ENCODE measurements at places on chromosomes 12 and 14.

GRCh38 chr12:19165451-19165850 lies 35.9 kb downstream of the PLEKHA5 start:
- no peak for DNase-seq

- DNase-seq: no peak
Observed at GRCh38 chr14:88234442-88234841, 88.6 kb downstream of the KCNK10 start.

GRCh38 chr12:119770146-119770545 lies 102.2 kb downstream of the PRKAB1 start:
- DNase-seq: no peak

- no peak for DNase-seq
Observed at GRCh38 chr14:99539491-99539890, 58.3 kb downstream of the CCNK start.

DNA sequence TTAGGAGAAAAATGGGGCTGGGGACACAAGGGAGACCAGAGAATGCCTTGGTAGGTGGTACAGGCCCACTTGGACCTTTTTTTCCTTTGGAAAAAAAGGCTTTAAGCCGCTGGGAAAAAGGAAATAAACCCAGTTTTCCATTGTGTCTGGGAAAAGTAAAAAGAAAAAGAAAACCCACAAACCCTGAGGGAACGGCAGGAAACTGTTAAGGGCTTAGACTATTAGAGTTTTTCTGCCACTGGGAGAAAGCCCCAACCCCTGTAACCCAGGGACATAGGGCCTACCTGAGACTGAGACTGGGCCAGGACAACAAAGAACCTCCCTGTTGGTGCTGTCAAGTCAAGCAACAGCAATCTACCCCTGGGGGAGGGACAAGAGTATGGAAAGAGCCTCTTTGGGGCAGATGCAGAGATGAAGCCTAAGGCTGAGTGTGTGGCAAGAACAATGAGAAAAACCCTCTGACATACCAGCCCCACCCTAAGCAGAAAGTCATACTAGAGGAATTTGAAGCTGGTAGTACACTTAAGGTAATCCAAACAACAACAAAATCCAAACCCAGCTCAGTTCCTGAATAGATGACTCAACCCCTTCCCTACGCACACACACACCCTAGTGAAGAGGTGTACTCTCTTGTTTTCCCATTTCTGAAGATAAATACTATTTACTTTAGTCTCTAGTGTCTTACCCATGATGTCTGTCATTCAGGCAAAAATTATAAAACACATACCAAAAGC lies 22.8 kb downstream of the ATF1 start:
- no peak for DNase-seq

DNA sequence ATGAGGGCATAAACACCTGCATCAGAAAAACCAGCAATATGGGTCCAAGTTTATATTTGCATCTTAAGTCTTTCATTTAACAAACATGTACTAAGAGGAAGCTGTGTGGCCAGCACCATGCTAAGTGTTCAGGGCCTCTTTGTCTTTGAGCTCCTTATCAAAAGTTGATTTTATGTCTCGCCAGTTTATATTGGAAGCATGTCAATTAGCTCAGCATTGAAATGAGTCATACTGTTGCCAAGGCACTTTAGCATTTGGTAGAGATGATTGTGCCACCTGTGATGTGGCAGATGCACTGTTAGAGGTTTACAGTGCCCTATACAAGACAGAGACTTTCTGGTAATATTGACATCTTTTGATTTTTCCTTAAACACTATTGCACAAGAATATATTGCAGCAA lies 68.5 kb downstream of the BHLHE41 start:
- DNase-seq: no peak

DNA sequence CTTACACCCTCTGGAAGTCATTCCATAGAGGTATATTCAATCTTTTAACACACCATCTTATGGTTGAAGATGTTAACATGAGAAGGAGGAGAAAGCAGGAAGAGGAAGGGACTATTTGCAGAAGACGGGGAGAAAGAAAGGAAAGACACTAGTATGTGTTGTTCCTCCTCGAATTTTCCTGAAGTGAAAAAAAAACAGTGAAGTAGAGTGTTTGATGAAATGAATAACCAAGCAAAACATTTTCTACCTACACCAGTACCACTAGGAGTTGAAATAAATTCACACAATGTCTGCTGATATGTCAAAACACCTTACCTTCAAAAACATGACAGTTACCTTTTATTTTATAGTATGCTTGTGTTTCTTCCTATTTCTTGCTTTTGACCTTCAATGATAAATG lies 1.4 kb upstream of the CNOT2 start:
- DNase-seq: no peak

- no peak for DNase-seq
Observed at GRCh38 chr12:69338120-69338859, 9.9 kb upstream of the LYZ start.

- DNase-seq: no peak
Observed at GRCh38 chr12:99024870-99025269, 379.8 kb downstream of the APAF1 start.

- DNase-seq: no peak
Observed at GRCh38 chr12:54412786-54413185, 6.3 kb downstream of the ITGA5 start.

DNA sequence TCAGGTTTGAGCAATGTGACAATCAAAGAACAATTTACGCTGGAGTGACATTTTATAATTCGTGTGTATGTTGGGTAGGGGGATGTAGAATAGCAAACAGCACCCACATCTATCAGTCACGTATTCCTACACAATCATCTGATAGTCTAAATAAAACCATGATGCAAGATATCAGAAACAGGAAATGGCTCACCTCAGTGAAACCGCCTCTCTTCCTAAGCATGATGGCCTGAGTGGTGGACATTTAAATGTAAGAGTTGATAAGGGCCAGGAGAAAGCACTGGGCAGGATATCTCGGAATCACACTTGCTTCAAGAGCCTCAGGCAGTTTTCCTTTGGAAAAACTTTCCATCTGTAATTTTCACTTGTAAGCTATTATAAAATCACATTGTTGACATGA lies 128.2 kb downstream of the GRIP1 start:
- no peak for DNase-seq

DNA sequence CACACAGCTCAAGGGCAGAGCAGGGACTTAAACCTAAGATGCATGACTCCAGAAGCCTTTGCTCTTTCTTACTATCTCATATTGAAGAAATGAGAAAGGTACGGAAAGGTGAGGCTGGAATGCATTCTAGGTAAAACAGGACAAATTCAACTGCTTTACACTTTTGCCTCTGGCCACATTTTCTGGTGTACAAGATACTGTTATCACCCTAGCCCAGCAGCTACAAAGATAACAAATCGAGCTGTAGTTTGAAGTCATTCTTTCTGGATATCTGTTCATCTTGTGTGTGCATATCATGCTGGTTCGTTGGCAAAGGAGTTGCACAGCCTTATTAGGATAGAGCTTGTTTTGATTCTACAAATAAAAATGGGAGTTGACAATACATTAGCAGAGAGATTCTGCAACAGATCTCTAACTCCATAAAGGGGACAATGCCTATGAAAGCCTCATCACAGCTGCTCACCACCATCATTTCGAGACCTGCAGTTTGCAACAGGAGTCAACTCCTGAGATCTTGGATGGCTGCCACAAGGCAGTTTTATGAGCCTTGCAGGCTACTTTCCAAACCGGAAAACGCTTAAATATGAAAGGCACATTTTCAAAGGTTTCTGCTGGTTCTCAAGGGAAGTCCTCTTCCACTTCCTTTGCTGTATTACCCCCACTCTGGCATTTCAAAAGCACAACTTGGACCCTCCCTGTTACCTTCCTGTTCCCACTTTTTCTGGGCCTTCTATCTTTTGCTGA lies 64.9 kb downstream of the STXBP6 start:
- no peak for DNase-seq

DNA sequence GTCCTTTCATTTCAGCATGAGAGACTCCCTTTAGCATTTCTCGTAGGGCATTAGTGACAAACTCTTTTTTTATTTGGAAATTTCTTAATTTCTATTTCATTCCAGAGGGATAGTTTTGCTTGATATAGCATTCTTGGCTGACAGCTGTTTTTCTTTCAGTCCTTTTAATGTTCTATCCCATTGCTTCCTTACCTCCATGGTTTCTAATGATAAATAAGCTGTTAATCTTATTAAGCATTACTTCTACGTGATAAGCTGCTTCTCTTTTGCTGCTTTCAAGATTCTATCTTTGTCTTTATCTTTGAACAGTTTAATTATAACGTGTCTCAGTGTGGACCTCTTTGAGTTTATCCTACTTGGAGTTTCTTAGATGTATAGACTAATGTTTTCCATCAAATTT lies 11.6 kb upstream of the TMEM63C start:
- no peak for DNase-seq

GRCh38 chr14:87542288-87542687 lies 450.7 kb downstream of the GALC start:
- DNase-seq: no peak

GRCh38 chr12:1050059-1050707 lies 59.2 kb downstream of the ERC1 start:
- no peak for DNase-seq

DNA sequence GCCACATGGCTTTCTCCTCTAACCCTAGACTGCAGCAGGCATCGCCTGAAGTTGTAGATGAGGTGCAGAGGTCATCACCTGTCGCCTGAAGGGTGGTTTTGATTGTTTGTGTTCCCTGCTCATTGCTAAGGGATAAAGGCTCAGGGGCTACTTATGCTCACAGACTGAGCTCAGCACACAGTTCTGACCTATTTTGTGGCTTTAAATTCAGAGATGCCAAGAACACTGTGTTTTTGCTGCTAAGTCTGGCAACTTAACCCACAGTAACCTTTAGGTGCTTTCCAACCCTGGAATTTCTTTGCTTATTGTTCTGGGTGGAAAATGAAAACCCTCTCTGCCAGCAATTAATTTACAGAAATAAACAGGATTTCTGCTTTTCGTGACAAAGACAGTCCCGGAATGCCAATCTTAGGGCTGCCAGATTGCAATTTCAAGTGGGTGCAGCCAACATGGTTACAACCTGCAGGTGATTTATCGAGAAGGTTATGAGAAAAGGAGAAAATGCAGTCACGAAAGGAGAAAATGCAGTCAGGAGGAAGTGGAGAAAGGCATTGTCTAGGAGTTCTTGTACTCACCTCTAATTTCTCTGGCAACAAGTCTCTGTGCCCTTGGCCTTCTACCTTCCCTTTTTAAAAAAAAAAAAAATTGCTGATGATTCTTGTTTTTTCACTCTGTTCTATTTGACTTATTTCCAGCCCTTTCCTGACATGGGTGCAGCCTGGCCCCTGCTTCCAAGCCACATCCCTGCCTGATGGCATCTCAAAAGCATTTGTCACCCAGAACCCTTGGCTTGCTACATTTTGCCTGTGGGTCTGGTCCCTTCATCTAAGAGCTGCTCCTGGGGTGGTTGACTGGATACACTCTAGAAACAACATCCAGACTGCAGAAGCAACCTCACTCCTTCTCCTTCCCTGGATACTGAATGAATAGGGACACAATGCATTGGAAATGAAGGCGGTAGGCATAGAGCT lies 23.3 kb downstream of the NPC2 start:
- DNase-seq: no peak

DNA sequence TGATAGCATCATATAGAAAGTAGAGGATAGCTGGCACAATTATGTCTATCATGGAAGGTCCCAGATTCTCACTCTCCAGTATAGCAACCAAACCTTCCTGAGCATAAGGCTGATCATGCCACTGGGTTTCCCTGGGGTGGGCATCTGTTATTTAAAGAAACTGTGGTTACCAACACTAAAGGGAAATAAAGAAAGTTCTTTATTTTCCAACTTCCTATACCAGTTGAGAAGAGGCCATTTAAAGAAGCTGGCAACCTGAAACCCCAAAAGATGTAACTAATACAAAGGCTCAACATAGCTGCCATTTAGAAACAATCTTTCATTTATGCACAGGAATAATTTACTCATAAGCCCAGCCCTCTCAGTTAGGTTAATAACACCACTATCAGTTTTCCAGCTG lies 3.1 kb downstream of the BCAT1 start:
- DNase-seq: no peak

GRCh38 chr12:129211862-129212630 lies 358.8 kb downstream of the GLT1D1 start:
- no peak for DNase-seq

GRCh38 chr14:104432611-104433231 lies 146.8 kb upstream of the C14orf180 start:
- no peak for DNase-seq

DNA sequence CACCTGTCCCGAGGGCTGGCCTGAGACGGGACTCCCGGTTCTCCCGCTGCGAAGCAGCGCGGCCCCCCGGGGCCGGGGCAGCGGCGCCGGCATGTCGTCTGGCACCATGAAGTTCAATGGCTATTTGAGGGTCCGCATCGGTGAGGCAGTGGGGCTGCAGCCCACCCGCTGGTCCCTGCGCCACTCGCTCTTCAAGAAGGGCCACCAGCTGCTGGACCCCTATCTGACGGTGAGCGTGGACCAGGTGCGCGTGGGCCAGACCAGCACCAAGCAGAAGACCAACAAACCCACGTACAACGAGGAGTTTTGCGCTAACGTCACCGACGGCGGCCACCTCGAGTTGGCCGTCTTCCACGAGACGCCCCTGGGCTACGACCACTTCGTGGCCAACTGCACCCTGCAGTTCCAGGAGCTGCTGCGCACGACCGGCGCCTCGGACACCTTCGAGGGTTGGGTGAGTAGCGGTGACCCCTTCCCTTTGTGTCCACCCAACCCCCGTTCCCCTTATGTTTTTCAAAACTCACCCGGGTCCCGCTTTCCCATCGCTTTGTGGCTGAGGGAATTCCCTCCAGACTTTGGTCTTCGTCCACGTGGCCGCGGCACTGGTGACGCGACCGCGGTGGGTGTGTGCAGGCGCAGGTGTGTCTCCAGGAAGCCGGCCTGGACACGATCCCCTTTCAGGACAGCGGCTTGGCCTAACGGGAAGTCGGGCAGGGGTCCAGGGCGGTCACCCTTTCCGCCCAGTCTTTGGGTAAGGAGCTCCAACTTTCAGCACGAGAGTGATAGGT lies 826 bp downstream of the PRKCH start:
- no peak for DNase-seq

DNA sequence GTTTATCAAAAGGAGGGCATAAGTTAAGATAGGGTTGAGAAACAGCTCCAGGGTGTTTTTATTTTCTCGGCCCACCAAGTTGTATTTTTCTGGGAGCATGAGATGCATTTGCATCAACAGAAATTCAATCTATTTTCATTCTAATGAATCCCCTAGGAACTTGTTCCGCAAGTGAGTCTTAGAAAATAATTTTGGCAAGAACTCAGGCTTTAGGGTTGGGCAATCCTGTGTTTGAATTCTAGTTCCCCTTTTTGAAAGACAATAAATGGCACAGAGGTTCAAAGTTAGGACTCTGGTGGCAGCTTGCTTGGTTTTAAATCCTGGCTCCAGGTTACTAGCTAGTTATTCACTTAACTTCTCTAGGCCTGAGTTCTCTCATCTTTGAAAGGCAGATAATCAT lies 23.7 kb downstream of the SLC5A8 start:
- no peak for DNase-seq

- DNase-seq: no peak
Observed at GRCh38 chr12:80848858-80849257, 88.9 kb downstream of the LIN7A start.

GRCh38 chr12:58026426-58026825 lies 85.1 kb downstream of the ATP23 start:
- no peak for DNase-seq

GRCh38 chr14:32509632-32510187 lies 180.6 kb downstream of the AKAP6 start:
- DNase-seq: no peak

Measured in stimulated activated CD8-positive, alpha-beta memory T cell treated with anti-CD3 and anti-CD28 coated beads, Interleukin-4, amount 100 ng/mL, for 4 hours (primary cell).